ENCODE measurements at places on chromosomes 6 and 20.

GRCh38 chr20:22447447-22447778 lies 137.0 kb downstream of the FOXA2 start:
- DNase-seq, result no peak

- no peak for DNase-seq
Observed at GRCh38 chr20:51164731-51165130, 141.8 kb upstream of the KCNG1 start.

GRCh38 chr6:26520237-26520849 lies 17.8 kb upstream of the HMGN4 start:
- DNase-seq, result no peak

DNA sequence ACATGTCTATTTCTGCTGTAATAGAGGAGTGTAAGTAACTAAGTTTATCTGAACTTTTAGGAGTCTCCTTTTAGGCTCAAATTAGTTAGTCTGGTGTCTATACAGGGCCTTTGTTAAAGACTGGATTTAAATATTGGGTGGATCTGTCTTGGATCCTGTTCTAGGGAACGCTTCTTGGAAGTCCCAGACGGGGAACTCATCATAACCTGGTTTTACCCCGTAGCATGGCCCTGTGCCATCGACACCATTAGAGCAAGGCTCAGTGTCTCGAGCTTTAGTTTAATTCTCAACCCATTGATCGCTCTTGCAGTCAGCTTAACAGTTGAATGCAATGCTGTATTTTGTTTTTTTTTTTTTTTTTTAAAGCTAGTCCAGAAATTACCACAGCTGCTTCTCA lies 89.9 kb downstream of the CARMIL1 start:
- no peak for DNase-seq

GRCh38 chr6:82551831-82552230 lies 188.2 kb downstream of the TPBG start:
- no peak for DNase-seq

GRCh38 chr6:132400883-132401617 lies at the start of gene MOXD1:
TSS of gene MOXD1 (minus strand) at chr6:132401475. CDS start at chr6:132401426, 49 bp downstream.
- DNase-seq, result no peak

DNA sequence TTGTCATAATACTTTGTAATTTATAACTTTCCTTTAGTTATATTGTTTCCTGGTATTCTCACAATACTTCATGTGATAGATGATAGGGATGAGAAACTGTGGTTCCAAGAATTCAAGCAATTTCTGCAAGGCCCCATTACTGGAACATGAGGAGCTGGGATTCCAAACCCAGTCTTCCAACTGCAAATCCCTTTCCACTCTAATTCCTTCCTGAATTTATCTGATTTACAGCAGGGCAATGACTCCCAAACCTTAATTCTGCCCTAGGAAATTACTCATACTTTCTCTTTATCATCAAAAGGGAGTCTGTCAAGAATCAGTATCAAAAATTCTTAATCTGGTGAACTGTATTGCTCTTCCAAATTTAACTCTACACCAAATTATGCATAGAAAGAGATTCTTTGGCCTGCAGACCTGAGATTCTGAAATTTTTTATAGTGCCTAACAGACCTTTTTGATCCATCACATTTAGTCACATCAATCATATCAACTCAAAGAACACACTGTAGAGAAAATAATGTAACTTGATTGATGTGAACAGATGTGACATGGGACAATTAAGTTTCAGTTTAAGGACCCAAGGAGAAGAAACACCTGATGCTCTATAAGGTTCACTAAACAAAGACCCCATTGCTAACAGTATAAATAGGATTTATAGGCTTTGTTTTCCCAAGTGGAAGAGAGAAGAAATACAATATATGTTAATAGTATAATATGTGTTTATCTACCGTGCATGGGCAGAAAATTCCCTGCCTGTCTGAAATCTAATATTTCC lies 41.5 kb upstream of the GJA1 start:
- no peak for DNase-seq

DNA sequence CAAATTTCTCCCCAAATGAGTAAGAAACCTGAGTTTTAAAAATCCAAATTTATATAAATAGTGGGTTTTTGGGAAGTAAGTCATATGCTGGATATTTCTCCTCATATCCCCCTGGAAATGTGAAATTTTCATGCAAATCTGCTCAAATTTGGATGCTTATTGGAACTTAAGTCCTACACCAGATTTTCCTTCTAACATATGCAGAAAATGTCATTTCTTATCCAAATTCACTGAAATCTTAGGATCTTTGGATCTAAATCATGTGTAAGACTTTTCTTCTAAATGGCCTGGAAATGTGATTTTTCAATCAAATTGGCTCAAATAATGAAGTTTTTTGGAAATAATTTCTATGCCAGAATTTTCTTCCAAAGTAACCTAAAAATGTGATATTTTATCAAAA lies 33.0 kb downstream of the ZNF133 start:
- no peak for DNase-seq

- DNase-seq, result no peak
Observed at GRCh38 chr6:4320860-4321259, 185.5 kb upstream of the ECI2 start.

GRCh38 chr6:118324116-118324515 lies 224.0 kb upstream of the PLN start:
- DNase-seq, result no peak

GRCh38 chr6:17986656-17987446 lies 584 bp downstream of the KIF13A start:
- no peak for DNase-seq

- no peak for DNase-seq
Observed at GRCh38 chr6:89411145-89412070, 665 bp downstream of the RRAGD start.

DNA sequence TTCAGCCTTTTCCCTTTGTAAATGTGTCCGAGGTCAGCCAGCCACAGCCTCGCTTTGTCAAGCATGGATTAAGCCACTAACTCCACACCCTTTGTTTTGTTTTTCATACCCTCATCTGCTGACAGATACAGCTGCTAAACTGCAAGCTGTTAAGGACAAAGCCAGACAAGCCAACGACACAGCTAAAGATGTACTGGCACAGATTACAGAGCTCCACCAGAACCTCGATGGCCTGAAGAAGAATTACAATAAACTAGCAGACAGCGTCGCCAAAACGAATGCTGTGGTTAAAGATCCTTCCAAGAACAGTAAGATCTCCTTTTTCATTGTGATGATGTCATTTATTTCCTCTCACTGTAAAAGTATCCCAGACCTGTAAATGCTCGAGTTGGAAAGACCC lies 269.3 kb downstream of the ARHGAP18 start:
- no peak for DNase-seq

DNA sequence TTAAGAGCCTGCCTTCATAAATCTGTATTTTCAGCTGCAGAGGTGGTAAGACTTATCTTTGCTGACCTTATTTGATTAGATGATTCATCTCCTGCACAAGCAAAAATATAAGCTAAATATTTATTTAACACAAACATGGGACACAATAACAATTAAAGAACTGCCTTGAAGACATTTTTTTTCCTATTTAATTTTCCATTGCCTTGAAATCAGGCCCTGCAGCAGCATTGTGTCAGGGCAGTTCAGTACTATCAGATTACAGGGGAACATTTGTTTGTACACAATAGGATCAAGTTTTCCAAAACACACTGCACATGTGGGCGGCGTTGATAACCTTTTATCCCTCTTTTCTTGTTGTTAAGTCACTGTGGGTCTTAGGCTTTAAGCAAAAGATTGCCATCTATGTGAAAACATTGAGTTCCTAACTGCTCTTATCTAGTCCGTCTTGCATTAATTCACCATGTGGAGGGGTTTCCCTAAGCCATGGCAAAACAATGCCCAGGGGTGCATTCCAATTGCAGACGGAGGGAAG lies 7.4 kb downstream of the ADGRF5 start:
- DNase-seq, result no peak

DNA sequence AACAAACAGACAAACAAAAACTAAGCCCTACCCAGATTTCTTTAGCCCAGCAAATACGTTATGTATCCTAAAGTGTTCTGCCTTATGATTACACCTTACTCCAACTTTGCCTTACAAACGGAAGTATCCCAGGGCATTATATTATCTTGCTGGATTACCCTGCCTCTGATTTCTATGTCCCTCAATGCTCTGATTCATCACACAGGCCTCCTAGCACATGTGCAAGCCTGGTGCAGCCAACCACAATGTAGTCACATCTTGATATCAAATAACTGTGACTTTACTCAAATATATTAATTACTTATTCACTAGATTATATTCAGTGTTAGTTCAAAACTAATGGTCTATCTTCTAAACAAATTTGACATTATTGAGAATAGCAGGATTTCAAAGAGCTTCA lies 598.6 kb downstream of the TBC1D32 start:
- DNase-seq, result no peak

DNA sequence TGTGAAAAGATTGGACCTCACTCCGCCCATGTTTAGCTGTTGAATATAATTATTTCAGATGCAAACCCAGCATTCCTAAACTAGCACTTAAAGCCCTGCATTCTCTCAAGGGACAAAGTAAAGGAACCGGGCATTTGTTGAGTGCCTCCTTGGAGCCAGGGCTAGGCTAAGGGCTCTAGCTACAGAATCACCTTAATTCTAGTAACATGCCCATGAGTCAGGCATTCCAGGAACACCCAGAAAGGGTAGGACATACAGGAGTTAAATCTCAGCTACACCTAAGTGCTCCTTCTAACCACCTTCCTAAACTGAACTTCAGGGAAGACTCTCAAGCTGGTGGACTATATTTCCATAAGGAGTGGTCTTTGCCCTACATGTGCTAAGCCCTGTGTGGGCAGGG lies 89.4 kb downstream of the SLC24A3 start:
- DNase-seq, result no peak

GRCh38 chr20:49685809-49686208 lies 27.9 kb downstream of the B4GALT5 start:
- no peak for DNase-seq

DNA sequence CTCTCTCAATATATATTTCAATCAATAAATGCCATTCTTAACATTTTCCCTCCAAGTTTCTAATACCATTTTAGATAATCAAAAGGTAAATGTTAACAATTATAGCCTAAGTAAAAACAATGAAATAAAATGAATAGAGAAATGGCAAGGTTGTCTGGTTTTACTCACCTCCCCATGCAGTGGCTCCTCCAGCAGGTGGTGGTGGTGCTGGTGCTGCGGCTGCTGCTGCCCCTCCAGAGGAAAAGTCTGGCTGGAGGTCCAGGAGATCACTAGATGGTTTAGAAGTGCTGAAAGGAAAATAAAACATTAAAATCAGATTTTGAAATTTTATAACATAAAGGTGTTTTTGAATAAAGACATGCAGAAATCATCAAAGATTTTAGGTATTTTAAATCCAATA lies 93.2 kb downstream of the PRSS35 start:
- DNase-seq, result no peak

- DNase-seq, result no peak
Observed at GRCh38 chr6:149154261-149154821, 163.2 kb upstream of the TAB2 start.

DNA sequence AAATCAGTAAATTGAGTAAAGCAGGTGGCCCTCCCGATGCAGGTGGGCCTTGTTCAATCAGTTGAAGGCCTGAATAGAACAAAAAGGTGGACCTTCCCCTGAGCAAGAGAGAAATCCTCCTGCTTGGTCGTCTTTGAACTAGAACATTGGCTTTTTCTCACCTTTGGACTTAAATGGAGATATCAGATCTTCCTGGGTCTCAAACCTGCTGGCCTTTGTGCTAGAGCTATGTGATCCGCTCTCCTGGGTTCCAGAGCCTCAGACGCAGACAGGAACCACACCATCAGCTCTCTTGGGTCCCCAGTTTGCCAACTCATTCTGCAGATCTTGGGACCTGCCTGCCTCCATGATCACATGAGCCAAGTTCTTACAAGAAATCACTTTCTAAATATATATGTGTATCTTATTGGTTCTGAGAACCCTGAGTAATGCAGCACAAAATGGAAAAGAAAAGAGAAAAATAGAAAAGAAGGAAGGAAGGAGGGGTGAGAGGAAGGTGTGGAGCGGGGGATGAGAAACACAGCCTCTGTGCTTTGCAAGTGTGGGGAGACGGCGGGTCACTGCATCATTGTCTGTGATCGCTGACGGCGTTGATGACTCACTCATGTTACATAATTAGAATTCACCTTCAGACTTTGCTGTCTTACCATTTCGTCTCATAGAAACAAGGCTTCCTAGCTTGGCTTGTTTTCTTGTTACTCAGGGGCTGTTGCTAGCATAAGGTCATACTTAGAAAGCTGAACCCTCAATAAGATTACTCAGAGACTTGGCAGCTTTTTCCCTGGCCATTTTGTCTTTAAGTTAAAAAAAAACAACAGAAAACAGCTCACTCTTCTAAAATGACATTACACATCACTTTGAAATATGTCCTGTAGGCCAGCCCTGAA lies 85.7 kb upstream of the NEDD9 start:
- peak; percentile 32 for DNase-seq

DNA sequence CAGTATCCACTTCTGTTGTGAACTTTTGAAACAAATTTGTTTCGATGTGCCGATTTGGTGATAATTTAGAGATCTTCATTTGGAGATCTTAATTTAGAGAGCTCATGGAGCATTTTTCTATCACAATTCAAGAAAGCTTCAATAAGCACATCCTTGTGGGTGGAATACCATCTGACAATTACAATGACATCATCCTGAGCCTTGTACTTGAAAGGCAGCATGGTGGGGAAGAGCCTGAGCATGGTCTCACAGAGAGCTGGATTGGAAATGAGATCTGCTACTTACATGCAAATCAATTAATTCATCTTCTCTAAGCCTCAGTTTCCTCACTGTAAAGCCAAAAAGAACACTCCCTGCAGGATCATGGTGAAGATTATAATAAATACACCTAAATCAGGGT lies 75.9 kb downstream of the FRK start:
- no peak for DNase-seq

GRCh38 chr6:16409531-16410441 lies 171.4 kb downstream of the GMPR start:
- DNase-seq, result peak; percentile 34

GRCh38 chr20:10476319-10476724 lies 41.2 kb downstream of the SLX4IP start:
- no peak for DNase-seq

- DNase-seq, result no peak
Observed at GRCh38 chr6:149026530-149026942, 279.7 kb downstream of the UST start.

DNA sequence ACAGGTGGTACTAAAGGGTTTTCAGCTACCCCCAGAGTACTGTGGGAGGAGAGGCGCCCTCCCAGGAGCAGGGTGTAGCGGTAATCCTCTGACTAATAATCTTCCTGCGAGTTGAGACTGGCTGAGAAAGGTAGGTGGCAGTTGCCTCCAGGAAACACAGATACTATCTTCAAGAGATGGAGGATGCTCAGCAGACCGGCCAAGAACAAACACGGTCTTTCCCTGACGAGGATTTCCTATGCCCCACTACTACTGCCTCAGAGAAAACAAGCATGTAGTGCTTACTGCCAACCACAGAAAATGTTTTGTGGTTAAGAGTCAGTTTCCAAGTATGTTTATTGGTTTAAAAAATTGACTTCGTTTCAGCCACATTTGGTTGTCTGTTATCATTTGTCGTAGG lies 26.8 kb downstream of the C6orf89 start:
- DNase-seq, result peak; percentile 18

- no peak for DNase-seq
Observed at GRCh38 chr6:128667339-128667858, 147.0 kb upstream of the PTPRK start.

GRCh38 chr6:61809004-61809595 lies 476.9 kb downstream of the KHDRBS2 start:
- DNase-seq, result no peak

GRCh38 chr6:52582446-52582845 lies 5.6 kb upstream of the TRAM2 start:
- no peak for DNase-seq

- DNase-seq, result no peak
Observed at GRCh38 chr6:108133594-108134179, 32.1 kb upstream of the NR2E1 start.

GRCh38 chr6:46014511-46015118 lies 1.0 kb downstream of the CLIC5 start:
- DNase-seq, result no peak

Data from stimulated activated CD4-positive, alpha-beta T cell treated with anti-CD3 and anti-CD28 coated beads, Interleukin-15, amount 100 ng/mL, for 1 hour (primary cell).